Stimulated activated CD4-positive, alpha-beta T cell treated with anti-CD3 and anti-CD28 coated beads, Interleukin-4, amount 100 ng/mL, for 24 hours (primary cell): ENCODE measurements at places on chromosomes 2 and 18.

DNA sequence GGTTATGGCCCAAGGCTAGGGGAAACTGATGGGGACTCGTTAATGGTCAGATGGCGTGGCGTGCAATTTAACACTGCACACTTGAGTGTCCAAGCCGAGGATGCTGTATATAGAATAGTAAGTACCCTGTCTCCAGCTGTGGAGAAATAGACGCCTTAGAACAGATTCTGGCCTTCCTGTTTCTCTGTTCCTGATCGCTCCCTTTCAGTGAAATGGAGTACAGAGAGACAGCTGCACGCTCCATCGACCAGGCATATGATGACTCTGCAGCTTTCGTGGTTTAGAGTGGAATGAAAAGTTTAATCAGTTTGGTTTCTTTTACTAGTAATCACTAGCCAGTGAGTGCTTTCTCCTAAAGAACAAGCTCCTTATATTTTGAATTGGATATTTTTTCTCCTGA, 213.4 kb downstream of the NEDD4L start:
- DNase-seq: no peak

DNA sequence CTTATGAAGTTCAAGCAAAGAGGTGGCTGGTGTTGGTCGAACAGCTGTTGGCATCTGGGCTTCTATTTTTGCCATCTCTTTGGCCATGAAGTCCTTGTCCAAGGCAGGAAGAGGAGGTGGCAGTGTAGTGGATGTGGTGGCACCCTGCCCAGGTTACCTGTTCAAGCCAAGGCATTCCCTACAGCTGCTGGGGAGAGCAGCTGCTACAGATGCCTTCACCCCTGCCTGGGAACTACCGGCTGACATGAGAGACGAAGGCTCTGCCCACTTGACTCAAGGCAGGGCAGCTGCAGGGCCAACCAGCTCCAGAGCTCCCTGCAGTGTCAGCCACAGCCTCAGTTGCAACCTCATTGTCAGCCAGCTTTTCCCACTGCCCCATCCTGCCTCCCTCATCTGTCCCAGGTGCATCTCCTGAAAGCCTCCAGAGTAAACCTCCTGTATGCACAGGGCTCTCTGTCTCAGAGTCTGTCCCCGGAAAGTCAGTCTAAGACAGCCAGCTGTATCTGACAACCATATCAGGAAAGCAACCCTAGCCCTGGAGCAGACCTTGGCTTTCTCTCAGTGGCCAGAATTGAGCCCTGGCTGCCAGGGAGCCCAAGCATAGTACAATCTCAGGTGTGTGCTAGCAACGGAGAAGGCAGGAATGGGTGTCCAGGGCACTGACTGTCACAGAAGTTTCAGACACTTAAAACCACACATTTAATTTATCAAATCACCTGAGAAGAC, 115.9 kb downstream of the RPIA start:
- DNase-seq: no peak

DNA sequence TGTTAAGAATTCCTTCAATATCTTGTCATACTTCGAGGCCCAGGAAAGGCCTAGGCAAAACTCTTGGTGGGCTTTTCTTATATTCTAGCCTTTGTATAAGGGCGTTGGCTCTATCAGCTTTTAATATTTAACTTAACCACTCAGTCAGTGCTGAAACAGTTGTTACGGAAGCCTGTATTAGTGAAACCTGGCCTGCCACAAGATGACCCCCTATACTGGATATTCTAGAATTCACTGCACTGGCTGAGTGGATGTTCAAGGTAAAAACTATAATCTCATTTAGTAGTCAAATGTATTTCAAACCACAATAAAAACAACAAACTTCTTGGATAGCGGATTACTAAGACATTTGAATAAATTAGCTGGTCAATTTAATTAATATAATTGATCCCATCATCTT, 91.7 kb upstream of the HNMT start:
- no peak for DNase-seq

- DNase-seq: no peak
These were observed 430.2 kb downstream of the MEIS1 start for GRCh38 chr2:66865161-66865560.

- DNase-seq: no peak
These were observed 130.1 kb upstream of the EFEMP1 start for GRCh38 chr2:56053679-56054078.

- DNase-seq: no peak
These were observed 38.6 kb downstream of the ALPK2 start for GRCh38 chr18:58590254-58590653.

DNA sequence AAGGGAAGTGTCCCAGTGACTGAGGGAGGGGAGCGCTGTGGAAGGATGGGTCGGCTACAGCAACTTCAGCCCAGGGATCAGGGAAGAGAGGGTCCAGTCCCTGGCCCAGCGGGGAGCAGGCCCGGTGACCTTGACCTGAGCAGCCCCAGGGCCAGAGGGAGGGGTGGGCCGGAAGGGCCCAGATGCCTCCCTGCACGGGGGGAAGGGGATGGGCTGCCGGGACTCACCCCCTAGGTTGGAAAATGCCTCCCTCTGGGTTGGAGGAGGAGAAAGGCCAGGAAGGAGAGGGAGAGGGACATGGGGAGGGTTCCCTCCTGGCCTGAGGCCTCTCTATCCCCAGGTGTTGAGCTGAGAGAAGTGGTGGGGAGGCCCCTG, 19.8 kb downstream of the GPC1 start:
- DNase-seq: no peak

DNA sequence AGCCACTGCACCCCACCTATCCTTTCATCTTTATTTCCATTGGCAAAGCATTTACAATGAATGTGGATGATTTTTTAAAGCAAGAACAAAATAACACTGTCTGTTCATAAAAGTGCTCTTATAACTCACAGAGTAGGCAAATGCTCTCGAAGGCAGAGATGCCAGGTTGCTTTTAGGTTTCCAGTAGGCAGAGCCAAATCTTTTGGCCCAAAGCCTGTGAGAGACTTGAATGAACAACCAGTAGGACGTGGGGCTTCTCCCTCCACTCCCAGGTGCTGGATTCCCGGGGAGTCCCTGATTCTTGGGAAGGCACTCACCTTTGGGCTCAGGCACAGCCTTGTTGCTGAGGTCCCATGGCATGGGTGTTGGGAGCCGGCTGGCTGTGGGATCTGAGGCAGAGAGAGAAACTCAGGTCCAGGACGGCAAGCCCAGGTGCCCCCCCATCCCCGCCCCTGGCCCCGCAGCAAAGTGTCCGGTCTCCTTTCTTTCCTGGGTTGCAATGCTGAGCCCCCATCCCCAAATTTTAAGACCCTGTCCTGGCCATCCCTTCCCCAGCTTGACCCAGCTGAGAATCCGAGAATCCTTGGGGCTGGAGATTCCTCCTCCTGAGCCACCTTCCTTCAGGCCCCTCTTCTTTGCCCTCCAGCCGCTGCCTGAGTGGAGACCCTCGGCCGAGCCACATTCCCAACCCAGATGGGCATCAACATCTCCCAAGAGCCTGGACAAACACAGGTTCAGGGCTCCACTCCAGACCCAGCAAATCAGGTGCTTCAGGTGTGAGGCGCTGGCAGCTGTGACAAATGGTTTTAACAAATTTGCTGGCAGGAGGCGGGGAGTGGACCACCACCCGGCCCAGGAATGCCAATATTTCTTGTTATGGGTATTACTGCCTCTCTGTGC, 5.8 kb downstream of the NEURL3 start:
- DNase-seq: no peak

- no peak for DNase-seq
These were observed 836.0 kb upstream of the PIK3C3 start for GRCh38 chr18:41119031-41119430.

DNA sequence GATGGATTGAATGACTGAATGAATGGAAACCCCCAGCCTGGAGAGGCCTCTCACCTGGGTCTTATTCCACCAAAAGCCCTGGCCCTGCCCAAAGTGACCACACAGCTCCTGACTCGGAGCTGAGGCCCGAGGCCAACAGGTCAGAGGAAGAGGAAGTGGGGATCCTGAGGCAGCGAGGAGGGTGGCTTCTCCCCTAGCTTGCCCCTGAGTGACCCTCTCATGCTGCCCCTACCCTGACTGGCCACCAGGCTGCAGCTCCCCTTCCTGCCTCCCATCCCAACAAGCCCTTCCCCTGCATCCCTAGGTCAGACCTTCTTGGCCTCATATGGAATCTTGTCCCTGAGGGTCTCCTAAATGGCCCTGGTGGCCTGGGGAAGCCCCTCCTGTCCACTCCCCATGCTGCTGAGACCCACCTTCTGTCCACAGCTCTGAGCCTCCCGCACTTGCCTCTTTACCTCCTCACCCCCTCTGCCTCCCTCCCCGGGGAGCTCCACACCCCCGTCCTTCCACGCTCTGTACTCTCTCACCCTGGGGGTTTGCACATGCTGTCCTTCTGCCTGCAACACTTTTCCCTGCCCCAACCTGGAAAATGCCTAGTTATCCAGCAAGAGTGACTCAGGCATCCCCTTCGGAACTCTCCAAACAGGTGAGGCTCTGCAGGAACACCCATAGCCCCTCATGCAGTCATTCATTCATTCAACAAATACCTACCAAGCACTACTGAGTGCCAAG, 134.8 kb upstream of the HDAC4 start:
- DNase-seq: no peak

- DNase-seq: no peak
These were observed 328.4 kb downstream of the CDH7 start for GRCh38 chr18:66078925-66079800.

- no peak for DNase-seq
These were observed 32.2 kb upstream of the MTIF2 start for GRCh38 chr2:55301277-55301676.

DNA sequence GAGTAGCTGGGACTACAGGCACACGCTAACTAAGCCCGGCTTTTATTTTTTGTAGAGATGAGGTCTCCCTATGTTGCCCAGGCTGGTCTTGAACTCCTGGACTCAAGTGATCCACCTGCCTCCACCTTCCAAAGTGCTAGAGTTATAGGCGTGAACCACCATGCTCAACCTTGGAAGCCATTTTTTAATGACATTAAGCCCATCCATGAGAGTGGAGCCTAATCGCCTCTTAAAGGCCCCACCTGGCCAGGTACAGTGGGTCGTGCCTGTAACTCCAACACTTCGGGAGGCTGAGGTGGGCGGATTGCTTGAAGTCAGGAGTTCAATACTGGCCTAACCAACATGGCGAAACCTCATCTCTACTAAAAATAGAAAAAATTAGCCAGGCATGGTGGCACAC, 41.6 kb upstream of the TFCP2L1 start:
- DNase-seq: no peak

DNA sequence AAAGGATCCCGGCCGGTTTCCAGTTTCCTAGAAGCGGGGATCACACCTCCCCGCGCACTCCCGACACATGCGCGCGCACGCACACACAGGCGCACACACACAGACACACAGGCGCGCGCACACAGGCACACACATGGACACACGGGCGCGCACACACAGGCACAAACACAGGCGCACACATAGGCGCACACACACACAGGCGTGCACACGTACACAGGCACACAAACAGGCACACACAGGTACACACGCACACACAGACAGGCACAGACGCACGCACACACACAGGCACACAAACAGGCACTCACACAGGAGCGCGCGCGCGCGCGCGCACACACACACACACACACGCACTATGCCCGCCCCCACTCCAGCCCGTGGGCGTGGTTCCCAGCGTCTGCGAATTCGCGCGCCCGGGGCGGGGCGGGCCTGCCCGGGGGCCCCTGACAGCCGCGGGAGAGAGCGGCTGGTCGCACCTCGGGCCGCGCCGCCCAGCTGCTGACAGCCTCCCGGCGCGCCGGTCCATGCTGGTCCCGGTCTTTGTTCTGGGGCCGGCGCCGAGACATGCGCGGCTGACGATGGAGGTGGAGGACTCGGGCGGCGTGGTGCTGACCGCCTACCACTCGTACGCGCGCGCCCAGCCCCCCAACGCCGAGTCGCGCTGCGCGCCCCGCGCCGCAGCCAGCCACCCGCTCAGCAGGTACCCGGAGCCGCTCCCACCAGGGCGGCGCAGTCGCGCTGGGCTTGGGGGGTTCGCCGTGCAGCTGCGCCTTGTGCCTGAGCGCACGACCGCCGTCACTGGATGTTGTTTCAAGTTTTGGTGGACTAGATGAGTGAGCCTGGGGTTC, at the start of gene ARHGAP28:
TSS of gene ARHGAP28 (plus strand) at position 470 of the 845 bp plus-strand sequence. CDS start at position 576, 106 bp downstream.
- no peak for DNase-seq

DNA sequence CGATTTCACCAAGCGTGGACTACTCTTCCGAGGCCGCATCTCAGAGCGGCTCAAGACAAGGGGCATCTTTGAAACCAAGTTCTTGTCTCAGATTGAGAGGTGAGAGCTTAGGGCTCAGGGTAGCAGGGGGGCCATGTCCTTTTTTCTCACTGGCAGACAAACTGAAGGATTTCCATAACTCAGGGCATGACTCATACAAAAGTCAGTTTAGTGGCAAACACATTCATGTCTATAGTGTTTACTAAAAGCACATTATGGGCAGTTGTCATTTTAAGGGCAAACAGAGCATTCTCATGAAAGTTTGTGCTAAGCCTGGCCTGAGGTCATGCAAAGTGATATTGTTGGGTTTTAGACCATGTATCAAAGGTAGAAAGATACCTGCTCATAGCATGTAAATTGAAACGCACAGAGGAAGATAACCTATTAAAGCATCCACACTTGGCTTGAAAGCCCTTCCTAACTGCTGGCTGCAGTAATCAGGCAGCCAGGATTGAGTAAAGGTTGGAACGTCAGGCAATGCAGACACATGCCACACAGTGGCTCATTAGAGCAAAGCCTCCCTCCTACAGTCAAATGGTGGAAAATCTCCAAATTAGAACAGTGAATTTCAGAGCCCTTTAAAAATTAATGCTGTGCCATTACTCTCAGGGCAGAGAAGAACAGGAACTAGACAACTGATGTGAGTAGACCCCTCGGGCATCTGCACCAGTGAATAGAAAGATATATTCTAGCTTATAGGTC, 54.2 kb downstream of the HK2 start:
- no peak for DNase-seq

GRCh38 chr2:204074456-204074855, 137.9 kb downstream of the ICOS start:
- DNase-seq: no peak

GRCh38 chr2:11748018-11748860, 1.8 kb downstream of the LPIN1 start:
- no peak for DNase-seq

DNA sequence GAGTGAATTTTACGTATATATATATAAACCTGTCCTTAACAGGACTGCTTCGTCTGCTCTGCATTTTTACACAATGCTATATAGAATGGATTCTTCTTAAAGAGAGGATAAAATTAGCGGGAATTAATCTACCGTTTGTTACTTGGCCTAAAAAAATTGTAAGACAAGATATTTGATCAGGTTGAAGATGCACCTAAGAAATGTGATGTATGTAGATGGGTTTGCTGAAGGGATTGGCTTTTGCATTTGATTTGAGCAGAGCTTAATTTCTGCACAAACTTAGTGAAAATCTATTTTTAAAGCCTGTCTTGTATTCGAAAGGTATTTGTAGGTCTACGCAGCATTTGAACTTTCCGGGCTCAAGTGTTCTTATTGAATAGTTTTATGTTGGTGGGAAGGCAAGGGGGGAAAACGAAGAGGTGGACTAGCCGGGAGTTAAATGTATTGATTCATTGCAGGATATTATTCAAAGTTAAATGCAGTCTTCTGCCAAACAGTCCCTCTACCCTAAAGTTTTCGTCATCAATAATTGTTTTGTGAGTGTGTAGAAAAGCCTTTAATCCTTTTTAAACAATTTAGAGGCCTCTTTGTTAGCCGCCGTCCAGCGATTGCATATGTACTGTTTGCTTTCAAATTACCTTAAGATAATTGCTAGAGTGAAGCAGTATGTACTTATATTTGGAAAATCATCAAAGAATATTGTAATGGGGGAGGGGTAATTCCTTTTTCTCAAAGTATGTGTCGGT, 1.2 kb downstream of the PPP1CB start:
- no peak for DNase-seq

GRCh38 chr2:236403125-236403524, 138.9 kb upstream of the ASB18 start:
- no peak for DNase-seq

GRCh38 chr2:64063924-64064331, 44.7 kb upstream of the VPS54 start:
- DNase-seq: no peak

GRCh38 chr2:175234650-175235049, 53.1 kb upstream of the ATP5MC3 start:
- DNase-seq: no peak
